Fibroblast of the aortic adventitia (primary cell): ENCODE measurements at places on chromosomes 1 and 21.

DNA sequence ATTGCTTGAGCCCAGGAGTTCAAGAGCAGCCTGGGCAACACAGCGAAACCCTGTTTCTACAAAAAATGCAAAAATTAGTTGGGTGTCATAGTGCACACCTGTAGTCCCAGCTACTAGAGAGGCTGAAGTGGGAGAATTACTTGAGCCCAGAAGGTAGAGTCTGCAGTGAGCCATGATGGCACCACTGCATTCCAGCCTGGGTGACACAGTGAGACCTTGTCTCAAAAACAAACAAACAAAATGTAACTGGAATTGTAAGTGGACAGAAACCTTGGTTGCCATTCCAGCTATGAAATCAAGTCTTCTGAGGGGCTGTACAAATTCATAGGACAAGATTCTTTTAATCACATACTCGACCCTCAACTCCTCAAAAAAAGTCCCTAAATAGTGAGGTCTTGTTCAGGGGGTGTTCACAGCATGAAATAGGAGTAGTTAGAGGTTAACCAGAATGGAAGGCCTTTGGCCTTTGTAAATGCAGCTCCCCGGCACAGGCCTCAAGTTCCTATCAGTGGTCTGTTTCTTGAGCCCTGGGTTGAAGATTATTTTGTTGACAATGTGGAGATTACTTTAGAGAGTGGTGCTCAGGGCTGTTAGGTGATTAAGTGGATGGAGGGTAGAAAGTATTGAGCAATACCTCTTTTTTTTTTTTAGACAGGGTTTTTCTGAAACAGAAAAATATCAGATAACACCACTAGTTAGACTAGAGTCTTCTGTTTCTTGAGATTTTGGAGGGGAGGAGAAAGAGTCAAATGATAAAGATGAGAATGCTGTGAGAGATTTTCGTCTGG is 138.7 kb upstream of the ZNF648 start:
- DNase-seq, result no peak

DNA sequence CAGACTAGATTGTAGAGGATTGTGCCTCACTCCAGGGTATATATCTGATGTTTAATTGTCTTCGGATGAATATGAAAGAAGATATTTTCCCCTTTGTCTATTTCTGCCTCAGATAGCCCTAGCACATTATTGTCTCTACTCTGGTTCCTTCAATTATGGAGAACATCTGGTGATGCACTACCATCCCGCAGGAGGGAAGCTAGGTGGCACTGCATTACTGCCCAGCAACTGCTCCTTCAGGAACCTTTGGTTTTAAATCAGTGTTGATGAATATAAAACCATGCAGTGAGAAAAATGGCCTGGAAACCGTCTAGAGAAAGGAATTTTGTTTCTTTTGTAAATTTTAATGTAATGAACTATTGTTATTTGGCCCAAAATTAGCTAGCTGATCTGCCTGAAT is 68.5 kb downstream of the GPR88 start:
- peak; percentile 76 for DNase-seq

GRCh38 chr1:43402089-43402865 is 12.6 kb downstream of the SZT2 start:
- no peak for DNase-seq

DNA sequence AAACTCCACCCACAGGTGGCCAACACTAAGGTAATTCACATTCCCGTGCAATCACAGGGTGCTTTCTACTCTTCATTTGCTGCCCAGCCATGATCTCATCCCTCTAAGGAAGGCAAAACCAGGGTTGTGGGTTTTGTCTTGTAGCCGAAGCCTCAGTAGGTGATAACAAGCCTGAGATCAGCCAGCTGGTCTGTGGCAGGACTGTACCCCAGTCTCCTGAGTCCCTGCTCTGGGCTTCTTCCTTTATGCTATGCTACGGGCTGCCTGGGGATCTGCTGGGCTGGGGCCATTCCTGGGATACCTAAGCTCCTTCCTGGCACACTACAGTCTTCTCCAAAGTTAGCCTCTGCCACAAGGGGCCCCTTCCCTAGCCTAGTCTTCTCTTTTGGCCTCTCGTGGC is 9.8 kb downstream of the PPFIA4 start:
- DNase-seq, result no peak

DNA sequence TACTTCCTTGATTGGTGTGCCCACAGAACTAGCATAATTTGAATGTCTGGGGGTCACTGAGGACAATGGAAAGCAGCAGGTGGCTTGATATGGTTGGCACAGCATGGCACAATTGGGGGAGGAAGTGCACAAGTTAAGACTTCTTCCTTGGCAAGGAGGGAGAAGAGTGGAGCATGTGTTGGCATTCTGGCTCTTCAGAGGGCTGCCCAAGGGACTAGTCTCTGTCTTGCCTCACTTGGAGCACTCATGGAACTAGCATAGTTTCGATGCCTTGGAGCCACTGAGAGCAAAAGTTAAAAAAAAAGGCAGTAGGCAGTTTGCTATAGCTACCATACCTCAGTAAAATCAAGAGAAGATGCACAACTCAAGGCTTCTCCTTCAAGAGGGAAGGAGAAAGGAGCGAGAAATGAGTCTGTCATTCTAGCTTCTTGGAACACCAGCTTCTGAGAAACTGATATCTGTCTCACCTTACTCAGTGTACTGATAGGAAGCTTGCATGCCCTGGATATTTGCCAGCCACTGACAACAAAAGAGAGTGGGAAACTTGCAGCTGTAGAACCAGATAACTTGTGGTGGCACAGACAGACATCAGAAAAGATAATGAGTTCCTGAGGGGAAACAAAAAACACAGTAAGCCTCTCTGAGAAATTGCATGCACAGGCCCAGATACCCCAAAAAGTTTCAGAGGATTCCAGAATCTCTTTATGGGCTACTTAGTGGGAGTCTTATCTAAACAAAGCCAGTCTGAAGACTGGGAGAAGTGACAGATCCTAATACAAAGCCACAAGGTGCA is 207.5 kb upstream of the SAMSN1 start:
- no peak for DNase-seq

DNA sequence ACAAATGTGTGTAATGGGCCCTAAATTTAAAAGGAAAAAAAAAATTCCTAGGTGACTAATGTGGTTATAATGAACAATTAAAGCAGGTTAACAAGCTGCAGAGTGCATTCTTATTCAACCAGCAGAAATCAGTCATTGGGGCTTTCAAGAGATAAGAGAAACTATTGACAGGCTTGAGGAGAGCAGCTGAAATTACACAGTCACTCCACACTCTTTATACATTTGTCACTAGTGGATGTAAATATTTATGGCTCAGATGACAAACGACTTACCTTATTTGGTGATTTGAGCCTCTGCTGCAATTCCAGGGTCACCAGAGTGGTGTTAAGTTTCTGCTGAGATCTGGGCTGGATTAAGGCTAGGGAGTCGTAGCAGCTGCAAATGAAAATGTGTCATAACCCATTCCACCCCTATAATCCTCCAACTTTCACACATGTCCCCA is 896.3 kb downstream of the TTLL7 start:
- DNase-seq, result no peak

DNA sequence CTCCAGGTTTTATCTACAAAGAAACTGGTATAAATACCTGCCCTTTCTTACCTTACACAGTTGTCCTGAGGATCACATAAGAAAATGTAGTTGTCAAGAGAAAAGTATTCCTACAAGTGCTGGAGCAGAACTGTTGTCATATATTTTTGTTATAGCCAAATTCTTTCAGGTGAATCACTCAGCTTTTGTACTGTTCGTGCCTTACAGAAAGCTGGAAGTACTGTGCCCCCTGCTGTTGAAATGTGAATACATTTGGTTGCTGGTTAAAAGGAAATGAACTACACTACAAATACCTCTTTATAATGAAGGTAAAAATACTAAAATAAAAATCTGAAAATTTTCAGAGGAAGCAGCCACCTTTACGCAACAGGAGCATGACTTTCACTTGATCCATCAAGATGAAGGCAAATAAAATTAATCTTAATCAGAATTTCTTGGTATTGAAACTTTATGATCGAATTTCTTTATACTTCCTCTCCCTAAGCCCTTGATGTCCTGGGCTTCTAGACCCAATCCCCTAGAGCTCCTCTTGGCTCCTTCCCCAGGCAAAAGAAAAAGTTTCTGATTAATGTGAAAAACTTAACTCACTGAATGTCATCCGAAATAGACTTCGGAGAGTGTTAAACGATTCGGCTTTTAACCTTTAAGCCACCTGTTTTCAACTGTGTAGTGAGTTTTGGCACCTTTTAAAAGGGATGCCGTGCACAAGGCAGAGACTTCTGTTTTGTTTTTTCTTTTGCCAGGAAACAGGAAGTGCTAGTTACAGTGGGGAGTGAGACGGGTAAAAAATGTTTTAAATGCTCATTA is 12.5 kb downstream of the CHML start:
- DNase-seq, result peak; percentile 87

DNA sequence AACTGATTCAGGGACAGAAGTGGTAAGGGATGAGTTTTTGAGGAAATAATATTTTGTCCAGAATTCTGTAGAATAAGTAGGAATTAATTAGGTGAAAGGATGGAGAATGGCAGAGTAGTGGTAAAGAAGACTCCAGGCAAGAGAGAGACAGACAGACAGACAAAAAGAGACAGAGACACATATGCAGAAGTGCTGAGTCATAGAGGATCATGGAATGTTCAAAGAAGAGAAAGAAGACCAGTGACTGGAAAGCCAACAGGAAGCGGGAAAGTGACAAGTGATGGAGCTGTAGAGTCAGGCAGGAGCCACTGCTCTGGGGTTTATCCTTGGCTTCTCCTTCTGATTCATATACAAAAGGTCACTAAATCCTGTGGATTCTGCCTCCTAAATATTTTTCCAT is 85.9 kb downstream of the UROD start:
- no peak for DNase-seq

- no peak for DNase-seq
Observed at GRCh38 chr1:15962176-15962575, 13.7 kb downstream of the ZBTB17 start.

- no peak for DNase-seq
Observed at GRCh38 chr1:89363638-89364536, at the start of gene GBP6. Gene GBP6 (plus strand): TSS chr1:89364059. CDS start chr1:89368552, 4,493 bp downstream.

GRCh38 chr1:86841116-86841515 is 72.8 kb downstream of the SELENOF start:
- peak; percentile 53 for DNase-seq

DNA sequence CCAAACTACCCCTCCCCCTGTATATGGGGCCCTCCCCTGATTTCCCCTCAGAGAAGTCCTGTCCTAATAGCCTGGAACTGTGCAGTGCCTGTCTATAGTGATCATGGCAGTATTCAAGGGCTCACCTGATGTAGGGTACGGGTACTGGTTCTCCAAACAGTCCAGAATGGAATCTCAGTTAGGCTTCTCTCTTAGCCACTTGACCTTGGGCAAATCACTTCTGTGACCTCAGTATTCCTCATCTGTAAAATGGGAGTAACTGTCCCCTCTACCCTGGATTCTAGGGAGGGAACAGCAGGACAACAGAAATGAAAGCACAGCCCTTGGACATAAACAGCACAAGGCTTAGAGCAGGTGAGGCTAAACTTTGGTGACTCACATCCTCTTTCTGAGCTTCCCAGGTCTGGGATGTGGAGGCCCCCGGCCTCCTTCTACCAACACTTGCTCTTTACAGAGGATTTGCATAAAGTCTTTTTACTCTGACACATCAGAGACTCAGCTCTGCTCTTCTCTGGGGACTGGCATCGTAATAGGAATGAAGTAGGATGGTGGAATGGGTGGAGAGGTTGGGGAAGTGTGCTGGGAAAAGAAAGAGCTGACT is 20.0 kb upstream of the PDZK1IP1 start:
- no peak for DNase-seq

DNA sequence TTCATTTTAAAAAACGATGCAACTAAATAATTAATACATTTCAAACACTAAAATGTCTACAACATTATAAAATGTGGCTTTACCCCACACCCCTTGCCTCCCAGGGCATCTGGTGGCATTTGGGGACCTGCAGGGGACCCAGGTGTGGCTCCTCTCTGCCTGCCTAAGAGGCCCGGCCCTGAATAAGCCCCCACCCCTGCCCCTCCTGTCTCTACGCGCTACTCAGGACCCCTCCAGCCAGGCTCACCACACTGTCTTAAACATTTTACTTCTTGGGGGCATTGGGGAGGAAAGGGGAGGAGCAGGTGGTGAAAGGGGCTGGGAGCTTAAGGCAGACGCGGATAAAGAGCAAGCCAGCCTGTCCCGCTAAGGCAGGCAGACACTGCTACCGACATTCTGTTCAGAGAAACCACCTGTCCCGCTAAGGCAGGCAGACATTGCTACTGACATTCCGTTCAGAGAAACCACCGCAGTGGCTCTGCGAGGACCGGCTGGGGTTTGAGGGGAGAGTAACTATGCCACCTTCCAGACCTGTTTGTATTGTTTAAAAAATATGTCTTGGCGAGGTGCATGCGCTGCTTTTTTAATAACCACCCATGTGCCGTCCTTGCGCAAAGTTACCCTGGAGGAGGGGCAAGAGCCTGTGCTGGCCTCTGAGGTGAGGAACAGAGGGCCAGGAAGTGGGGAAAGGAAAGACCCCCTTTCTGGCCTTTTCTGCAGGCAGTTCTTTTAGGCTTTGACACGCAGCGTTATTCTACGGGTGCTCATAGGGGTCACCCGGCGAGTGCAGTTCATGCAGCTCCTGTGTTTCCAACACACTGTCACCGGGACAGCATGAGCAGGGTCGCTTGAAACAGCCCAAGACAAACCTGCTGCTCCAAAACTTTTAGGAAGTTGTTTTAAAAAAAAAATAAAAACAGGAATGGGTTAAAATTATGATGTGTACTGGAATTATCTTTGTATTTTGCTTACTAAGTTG is 51.3 kb upstream of the RIPK4 start:
- DNase-seq, result no peak

- no peak for DNase-seq
Observed at GRCh38 chr1:111611986-111612385, 7.6 kb upstream of the RAP1A start.

GRCh38 chr1:59417406-59417805 is 120.5 kb downstream of the FGGY start:
- DNase-seq, result no peak

DNA sequence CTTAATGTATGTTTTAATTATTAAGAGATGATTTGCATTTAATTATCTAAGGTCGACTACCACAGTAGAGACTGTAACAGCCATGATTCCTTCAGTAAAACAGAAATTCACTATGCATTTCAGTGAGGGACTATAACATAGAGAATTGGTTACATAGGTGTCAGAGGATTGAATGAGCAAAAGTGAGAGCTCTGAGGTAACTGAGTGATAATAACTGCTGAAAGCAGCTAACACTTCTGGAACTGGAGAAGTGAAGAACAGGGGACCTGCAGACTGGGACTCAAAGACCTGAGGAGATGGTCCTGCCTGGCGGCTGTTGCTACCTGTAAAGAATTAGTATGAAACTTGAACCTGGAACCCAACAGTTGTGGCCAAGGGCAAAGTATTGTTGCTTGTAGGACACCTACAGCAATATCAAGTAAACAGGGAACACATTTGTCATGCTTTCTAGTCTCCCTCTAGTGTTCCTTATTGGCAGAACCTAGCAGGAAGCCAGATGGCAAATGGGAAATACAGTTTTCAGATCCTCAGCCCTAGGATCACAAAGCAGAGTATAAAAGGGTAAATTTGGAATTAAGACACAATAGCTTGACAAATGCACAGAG is 110.6 kb downstream of the HS2ST1 start:
- peak; percentile 30 for DNase-seq

- no peak for DNase-seq
Observed at GRCh38 chr1:63318201-63318979, 4.0 kb upstream of the FOXD3 start.
